ENCODE measurements at places on chromosomes 4 and X. TPM values are rescaled to one million over a fixed set of nuclear protein-coding genes. Genes with fewer than 3 reads are reported as not detected.

- no peak overlapping the region for H3K27ac ChIP-seq
- H3K27me3 ChIP-seq = no peaks in the 10 kb centered on the region
- no peak overlapping the region for H3K4me3 ChIP-seq
- no peaks in the 10 kb centered on the region for H3K4me1 ChIP-seq
- DNase-seq = no peak
Observed at GRCh38 chrX:4379071-4379470, 665.6 kb upstream of the PRKX start.

GRCh38 chr4:153611679-153612078 lies 72.4 kb upstream of the TLR2 start:
- H3K27ac ChIP-seq = no peak overlapping the region
- DNase-seq = peak; percentile 68
- peaks cover 3% of the 10 kb centered on the region for H3K36me3 ChIP-seq
- no peak overlapping the region for H3K4me3 ChIP-seq
- no peaks in the 10 kb centered on the region for H3K4me1 ChIP-seq

- no peak for DNase-seq
- H3K4me1 ChIP-seq = peaks cover 2% of the 10 kb centered on the region
- no peak overlapping the region for H3K4me3 ChIP-seq
- H3K27me3 ChIP-seq = no peaks in the 10 kb centered on the region
- no peak overlapping the region for H3K27ac ChIP-seq
- peaks cover 3% of the 10 kb centered on the region for H3K36me3 ChIP-seq
Observed at GRCh38 chrX:48960291-48960690, 2.9 kb upstream of the OTUD5 start.

ZBTB49 gene
- 4.2 TPM for total RNA-seq

DNA sequence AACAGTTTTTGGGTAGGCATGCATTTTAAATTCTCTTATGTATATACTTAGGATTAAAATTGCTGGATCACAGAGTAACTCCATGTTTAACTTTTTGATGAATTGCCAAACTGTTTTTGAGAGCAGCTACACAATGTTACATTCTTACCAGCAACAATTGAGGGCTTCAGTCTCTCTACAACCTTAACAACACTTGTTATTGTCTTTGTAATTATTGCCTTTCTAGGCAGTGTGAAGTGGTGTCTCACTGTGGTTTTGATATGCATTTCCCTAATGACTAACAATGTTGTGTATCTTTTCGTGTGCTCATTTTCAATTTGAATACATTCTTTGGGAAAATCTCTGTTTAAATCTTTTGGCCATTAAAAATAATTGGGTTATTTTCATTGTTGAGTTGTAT lies 17.3 kb upstream of the F11 start:
- peak overlapping the region; percentile 33 for H3K27ac ChIP-seq
- no peak for DNase-seq
- H3K4me1 ChIP-seq = peaks cover 3% of the 10 kb centered on the region
- H3K4me3 ChIP-seq = no peak overlapping the region

GRCh38 chr4:154471032-154471431 lies 20.6 kb downstream of the DCHS2 start:
- H3K27ac ChIP-seq = no peak overlapping the region
- H3K36me3 ChIP-seq = no peaks in the 10 kb centered on the region
- no peak for DNase-seq
- H3K4me3 ChIP-seq = no peak overlapping the region

DMP1 gene
- total RNA-seq = not detected

GRCh38 chr4:153211986-153212728 lies 7.9 kb downstream of the TRIM2 start:
- no peaks in the 10 kb centered on the region for H3K27me3 ChIP-seq
- no peak overlapping the region for H3K27ac ChIP-seq
- no peaks in the 10 kb centered on the region for H3K36me3 ChIP-seq
- no peaks in the 10 kb centered on the region for H3K4me1 ChIP-seq

GRCh38 chr4:46211406-46211805 lies 87.6 kb upstream of the GABRG1 start:
- no peak for DNase-seq
- H3K36me3 ChIP-seq = no peaks in the 10 kb centered on the region
- no peak overlapping the region for H3K4me3 ChIP-seq
- H3K4me1 ChIP-seq = no peaks in the 10 kb centered on the region
